ENCODE measurements at places on chromosomes 2 and 18. TPM values are rescaled to one million over a fixed set of nuclear protein-coding genes. Genes with fewer than 3 reads are reported as not detected.

GRCh38 chr2:235030126-235030525 is 78.3 kb downstream of the SH3BP4 start:
- H3K4me1 ChIP-seq = peaks cover 65% of the 10 kb centered on the region

DNA sequence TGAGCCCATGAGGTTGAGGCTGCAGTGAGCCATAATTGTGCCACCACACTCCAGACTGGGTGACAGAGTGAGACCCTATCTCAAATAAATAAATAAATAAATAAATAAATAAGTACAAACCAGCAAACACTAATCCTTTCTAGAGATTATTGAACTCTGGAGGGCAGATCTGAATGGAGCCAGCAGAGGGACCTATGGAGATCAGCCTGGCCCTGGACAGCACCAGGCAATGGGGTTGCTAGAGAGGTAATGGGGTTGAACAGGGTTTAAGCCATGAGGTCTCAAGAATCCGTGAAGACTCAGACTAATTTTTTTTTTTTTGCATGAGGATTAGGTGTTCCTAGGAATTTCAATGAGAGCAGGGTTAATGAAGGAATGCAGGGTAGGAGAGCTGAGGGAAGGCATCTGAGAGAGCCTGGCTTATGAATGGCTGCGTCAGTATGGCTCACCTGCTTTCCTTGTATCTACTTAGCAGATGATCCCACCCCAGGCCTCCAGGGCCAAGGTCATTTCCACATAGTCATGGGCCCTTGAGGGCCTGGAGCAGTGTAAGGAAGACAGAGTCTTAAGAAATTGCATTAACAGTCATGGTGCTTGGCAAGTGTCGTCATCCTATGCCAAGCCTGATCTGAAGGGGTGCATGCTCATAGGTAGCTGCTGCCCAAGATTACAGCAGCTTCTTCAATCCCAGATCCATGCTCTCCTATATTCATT is 34.6 kb upstream of the IL37 start:
- peak overlapping the region; percentile 85 for H3K27ac ChIP-seq
- no peak for DNase-seq
- peaks cover 8% of the 10 kb centered on the region for H3K36me3 ChIP-seq
- H3K27me3 ChIP-seq = peaks cover 1% of the 10 kb centered on the region
- no peak overlapping the region for H3K4me3 ChIP-seq

DNA sequence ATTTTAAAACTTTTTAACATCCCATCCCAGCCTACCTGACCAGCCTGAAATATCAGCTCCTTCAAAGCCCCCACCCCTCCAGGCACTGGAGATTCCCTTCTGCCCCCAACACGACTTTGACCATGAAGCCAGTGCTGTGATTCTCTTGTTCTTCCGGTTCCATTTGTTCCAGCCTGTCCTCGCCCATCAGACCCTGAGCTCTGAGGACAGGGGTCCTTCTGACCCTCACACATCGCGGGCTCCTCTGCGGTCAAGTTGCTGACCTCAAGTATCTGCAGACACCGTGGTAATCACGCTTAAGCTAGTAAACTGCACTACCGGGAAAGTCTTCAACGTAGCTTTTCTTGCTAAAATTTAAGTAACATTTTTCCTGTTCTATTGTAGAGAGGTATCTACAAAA is 282.2 kb upstream of the SALL3 start:
- H3K4me1 ChIP-seq = no peaks in the 10 kb centered on the region
- DNase-seq = no peak
- H3K27ac ChIP-seq = no peak overlapping the region
- peaks cover 5% of the 10 kb centered on the region for H3K36me3 ChIP-seq

GRCh38 chr18:32801228-32801627 is 28.4 kb upstream of the KLHL14 start:
- no peaks in the 10 kb centered on the region for H3K4me1 ChIP-seq
- H3K27ac ChIP-seq = no peak overlapping the region
- H3K4me3 ChIP-seq = no peak overlapping the region
- no peaks in the 10 kb centered on the region for H3K27me3 ChIP-seq
- no peak for DNase-seq
- H3K36me3 ChIP-seq = no peaks in the 10 kb centered on the region

DNA sequence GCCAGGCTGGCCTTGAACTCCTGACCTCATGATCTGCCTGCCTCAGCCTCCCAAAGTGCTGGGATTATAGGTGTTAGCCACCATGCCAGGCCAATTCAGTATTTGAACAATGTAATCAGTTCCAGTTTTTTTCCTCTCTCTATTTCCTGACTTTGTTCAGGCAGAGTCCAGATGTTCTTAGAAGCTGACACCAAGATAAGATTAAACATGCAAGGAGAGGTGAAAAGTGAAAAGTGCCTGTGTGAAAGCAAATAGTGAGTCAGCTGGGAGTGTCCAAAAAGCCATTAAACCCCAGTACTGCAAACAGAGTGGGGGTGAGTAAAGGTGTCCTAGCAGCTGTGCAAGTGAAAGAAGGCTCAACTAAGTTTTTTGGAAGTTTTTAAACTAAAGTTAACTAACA is 231.5 kb downstream of the PTH2R start:
- no peak for DNase-seq
- H3K4me1 ChIP-seq = no peaks in the 10 kb centered on the region
- H3K27ac ChIP-seq = no peak overlapping the region
- no peaks in the 10 kb centered on the region for H3K36me3 ChIP-seq
- H3K4me3 ChIP-seq = no peak overlapping the region

DNA sequence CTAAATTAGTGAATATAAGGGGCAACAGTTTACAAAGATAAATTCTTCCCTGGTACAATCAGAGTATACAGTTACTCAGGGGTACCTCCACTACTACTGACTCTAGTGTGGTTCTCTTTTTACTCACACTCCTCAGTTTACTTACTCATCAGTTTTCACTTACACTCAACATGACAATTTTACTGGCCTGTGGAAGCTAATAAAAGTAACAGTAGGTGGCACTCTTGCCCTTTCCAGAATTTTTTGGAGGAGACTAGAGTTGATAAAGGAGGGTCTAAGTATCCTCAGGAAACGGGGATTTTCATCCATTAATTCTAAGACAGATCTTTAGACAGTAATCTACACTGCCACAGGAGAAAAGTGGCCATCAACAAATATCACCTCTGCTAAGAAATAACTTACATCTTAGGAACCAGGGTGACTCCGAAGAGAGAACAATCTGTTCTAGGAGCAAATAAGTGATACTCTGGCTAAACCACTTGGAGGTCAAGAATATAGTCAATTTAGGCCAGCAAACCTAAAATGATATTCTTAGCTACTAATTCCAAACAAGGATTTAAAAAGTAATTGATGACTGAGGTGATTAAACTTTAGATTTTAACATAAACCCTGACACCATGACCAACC is 61.3 kb downstream of the ATL2 start:
- no peak overlapping the region for H3K4me3 ChIP-seq
- no peaks in the 10 kb centered on the region for H3K27me3 ChIP-seq
- H3K36me3 ChIP-seq = peaks cover 18% of the 10 kb centered on the region

GRCh38 chr2:17604050-17604449 is 63.6 kb downstream of the VSNL1 start:
- no peak for DNase-seq
- no peak overlapping the region for H3K27ac ChIP-seq
- H3K36me3 ChIP-seq = no peaks in the 10 kb centered on the region
- peaks cover 2% of the 10 kb centered on the region for H3K27me3 ChIP-seq
- H3K4me3 ChIP-seq = no peak overlapping the region

DNA sequence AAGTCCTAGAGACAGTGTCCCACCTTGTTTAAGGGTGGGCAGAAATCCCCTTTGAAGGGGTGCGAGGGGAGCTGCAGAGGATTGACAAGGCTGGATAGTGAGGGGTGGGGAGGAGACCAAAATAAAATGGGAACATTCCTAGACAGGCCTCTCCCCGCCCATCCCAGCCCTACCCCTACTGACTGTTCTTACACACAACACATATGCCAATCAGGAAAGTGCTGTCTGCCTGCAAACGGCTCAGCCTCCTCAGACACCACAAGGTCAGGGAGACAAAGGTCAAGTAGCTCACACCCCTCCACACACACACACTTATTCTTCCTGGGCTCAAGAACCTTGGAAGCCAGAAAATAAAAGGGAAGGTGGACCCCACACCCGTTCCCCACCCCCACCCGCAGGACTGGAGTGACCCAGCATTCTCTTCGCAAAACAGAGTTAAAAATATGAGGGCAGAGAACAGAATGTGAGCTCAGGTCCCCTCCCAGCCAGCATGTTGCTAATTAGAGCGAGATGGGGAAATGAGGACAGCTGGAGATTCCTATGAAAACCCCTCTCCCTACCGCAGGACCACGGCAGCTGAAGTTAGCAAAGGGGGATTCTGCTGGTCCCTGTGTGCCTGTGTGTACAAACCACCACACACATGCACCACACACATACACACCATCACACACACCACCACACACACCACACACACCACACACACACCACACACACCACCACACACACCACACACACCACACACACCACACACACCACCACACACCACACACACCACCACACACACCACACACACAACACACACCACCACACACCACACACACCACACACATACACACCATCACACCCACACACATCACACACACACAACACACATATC is 197.8 kb downstream of the TNS1 start:
- no peak for DNase-seq
- H3K27ac ChIP-seq = peak overlapping the region; percentile 20
- no peak overlapping the region for H3K4me3 ChIP-seq
- peaks cover 6% of the 10 kb centered on the region for H3K4me1 ChIP-seq

- H3K27ac ChIP-seq = peak overlapping the region; percentile 97
- peak overlapping the region; percentile 82 for H3K4me3 ChIP-seq
- peak; percentile 98 for DNase-seq
- H3K4me1 ChIP-seq = peaks cover 58% of the 10 kb centered on the region
- no peaks in the 10 kb centered on the region for H3K27me3 ChIP-seq
Observed at GRCh38 chr2:102063941-102064678, 72.3 kb downstream of the IL1R2 start.

DNA sequence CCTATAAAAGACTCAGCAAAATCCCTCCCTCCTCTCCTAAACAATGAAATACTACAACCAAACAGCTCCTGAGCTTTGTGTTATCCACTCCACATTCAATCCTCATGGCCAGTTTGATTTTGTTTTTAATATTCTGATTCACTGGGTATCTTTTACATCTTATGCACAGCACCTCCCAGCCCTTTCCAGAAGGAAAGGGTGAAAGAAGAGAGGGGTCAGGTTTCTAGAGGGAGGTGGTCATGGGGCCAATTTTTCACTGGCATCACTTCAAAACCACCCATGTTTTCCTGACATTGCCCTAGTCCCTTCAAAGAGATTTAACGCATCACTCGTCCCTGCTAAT is 315.6 kb downstream of the LPIN1 start:
- H3K4me3 ChIP-seq = no peak overlapping the region
- DNase-seq = no peak
- no peak overlapping the region for H3K27ac ChIP-seq

GRCh38 chr18:13680612-13681011 is 45.7 kb downstream of the FAM210A start:
- H3K27ac ChIP-seq = no peak overlapping the region
- H3K36me3 ChIP-seq = peaks cover 16% of the 10 kb centered on the region
- peaks cover 6% of the 10 kb centered on the region for H3K4me1 ChIP-seq

- no peaks in the 10 kb centered on the region for H3K4me1 ChIP-seq
- no peak for DNase-seq
- H3K4me3 ChIP-seq = no peak overlapping the region
- H3K27me3 ChIP-seq = no peaks in the 10 kb centered on the region
- H3K27ac ChIP-seq = no peak overlapping the region
Observed at GRCh38 chr2:120567128-120567527, 168.5 kb upstream of the GLI2 start.

DNA sequence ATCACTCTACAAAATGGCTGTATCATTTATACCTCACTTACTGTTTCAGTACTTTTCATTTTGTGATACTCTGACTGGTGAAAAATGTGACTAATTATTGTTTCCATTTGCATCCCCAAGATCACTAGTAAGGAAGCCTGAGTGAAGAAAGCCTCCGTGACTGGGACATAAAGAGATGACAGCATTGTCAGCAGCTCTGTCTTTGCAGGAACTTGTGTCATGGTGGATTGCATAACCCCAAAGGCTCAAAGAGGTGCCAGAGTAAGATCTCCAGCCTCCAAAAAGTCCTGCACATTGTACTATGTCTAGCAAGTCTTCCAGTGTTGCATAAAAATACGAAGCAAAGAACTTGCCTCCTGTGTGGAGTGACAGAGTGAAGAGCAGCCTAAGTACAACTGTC is 187.5 kb upstream of the CRIM1 start:
- DNase-seq = no peak
- H3K4me1 ChIP-seq = no peaks in the 10 kb centered on the region
- H3K27ac ChIP-seq = no peak overlapping the region
- H3K4me3 ChIP-seq = no peak overlapping the region
- H3K27me3 ChIP-seq = no peaks in the 10 kb centered on the region

DNA sequence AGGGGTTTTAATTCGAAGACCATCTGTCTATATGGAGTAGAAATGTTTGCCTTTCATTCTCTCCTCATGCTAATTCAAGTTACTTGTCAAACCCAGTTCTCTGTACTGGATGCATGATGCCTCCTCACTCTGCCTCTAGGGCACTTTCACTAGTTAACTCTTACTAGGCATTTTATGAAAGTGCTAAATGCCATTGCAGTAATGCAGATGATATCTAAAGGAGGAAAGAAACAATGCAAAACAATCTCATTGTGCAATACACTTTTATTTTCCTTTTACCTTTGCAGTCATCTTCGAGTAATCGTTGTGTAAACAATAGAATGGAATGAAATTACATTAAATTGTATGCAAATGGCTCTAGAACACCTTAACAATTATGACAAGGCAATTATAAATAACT is 293.6 kb downstream of the STK39 start:
- no peak overlapping the region for H3K4me3 ChIP-seq
- no peak for DNase-seq
- H3K4me1 ChIP-seq = no peaks in the 10 kb centered on the region
- no peak overlapping the region for H3K27ac ChIP-seq
- no peaks in the 10 kb centered on the region for H3K27me3 ChIP-seq

DNA sequence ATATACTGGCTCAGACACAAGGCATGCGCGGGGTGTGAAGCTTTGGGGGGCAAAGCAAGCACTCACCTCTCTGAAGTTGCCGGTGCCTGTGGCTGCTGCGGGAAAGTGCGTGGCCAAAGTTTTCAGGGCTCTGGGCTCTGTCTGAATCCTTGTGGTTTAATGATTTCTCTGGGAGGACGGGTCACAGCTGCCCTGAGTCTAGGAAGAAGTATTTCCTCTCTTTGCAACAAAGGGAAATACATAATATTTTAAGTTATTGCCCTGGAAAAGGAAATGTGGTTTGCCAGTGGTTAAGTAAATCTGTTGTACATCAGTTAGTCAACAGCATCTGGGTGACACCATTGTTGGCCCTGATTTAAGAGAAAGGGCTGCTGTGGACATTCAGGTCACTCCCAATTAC is 56.7 kb upstream of the ZDBF2 start:
- no peak overlapping the region for H3K27ac ChIP-seq
- H3K36me3 ChIP-seq = no peaks in the 10 kb centered on the region
- DNase-seq = no peak
- peaks cover 15% of the 10 kb centered on the region for H3K27me3 ChIP-seq

- DNase-seq = peak; percentile 22
- H3K4me3 ChIP-seq = no peak overlapping the region
- H3K27ac ChIP-seq = peak overlapping the region; percentile 2
- peaks cover 26% of the 10 kb centered on the region for H3K36me3 ChIP-seq
Observed at GRCh38 chr18:36623681-36624190, 205.1 kb downstream of the TPGS2 start.

Gene ASIC4
- 0.12 TPM for total RNA-seq

Gene ANKRD62
- not detected for total RNA-seq

Gene LRP2
- not detected for total RNA-seq

Gene MOB1A
- 123 TPM for total RNA-seq

Gene SP140L
- total RNA-seq = 19.2 TPM

Gene MOGAT1
- total RNA-seq = not detected

Gene SIGLEC15
- total RNA-seq = 0.62 TPM

Gene ADCYAP1
- total RNA-seq = not detected

Gene DQX1
- 0.14 TPM for total RNA-seq

Gene MAPRE3
- total RNA-seq = 20.4 TPM

Gene ACADL
- not detected for total RNA-seq

Gene COL5A2
- 290 TPM for total RNA-seq

Gene CXCR4
- not detected for total RNA-seq

Gene OTOF
- not detected for total RNA-seq

Gene IL36RN
- total RNA-seq = not detected

Gene RTP5
- total RNA-seq = not detected
